ENCODE measurements at places on chromosomes 1 and 21. TPM values are rescaled to one million over a fixed set of nuclear protein-coding genes. Genes with fewer than 3 reads are reported as not detected.
A peak's percentile ranks its signal among the peaks of the same experiment; 100 is the strongest.

DNA sequence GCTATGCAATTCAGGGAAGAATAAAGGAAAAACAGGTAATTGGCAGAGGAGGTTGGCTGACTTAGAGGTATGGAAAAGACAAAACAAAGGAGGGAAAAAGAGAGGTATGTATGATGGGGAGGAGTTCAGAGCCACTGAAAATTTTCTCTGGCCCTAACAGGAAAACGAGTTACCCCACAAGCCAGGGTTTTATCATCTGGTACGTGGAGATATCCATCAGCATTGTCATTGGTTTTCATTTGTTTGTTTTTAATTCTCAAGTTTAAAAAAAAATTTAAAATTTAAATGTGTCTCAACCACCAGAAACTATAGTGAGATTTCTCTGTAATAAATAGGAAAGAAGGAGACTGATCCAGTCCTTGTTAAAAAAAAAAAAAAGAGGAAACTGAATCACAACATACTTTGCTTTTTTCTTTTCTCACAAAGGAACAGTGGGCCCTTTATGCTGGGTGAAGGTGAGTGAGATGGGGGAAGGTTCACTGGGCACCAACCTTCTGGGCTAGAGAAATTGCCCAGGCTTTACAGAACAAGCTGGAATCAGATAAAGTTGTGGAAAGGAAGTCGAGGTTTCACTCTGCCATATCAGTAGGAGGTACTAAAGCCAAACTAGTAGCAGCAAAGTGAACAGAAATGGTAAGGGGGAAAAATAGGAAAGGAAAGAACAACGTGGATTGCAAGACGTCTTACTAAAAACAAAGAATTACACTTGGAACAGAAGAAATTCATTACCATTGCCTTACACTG lies 2.7 kb downstream of the IFNAR2 start:
- DNase-seq = no peak

- DNase-seq = no peak
Observed at GRCh38 chr1:52268372-52268771, 97.6 kb downstream of the CC2D1B start.

The AIRE gene
- total RNA-seq = 0.05 TPM

- DNase-seq = peak; percentile 56
Observed at GRCh38 chr21:41359286-41359685, 2.5 kb upstream of the MX2 start.

- no peak for DNase-seq
Observed at GRCh38 chr1:238624776-238625175, 734.1 kb upstream of the ZP4 start.

The DMBX1 gene
- total RNA-seq = not detected

The COL8A2 gene
- total RNA-seq = 0.12 TPM

GRCh38 chr1:212922016-212922415 lies 28.3 kb upstream of the VASH2 start:
- no peak for DNase-seq

The ZYG11A gene
- total RNA-seq = 0.17 TPM

DNA sequence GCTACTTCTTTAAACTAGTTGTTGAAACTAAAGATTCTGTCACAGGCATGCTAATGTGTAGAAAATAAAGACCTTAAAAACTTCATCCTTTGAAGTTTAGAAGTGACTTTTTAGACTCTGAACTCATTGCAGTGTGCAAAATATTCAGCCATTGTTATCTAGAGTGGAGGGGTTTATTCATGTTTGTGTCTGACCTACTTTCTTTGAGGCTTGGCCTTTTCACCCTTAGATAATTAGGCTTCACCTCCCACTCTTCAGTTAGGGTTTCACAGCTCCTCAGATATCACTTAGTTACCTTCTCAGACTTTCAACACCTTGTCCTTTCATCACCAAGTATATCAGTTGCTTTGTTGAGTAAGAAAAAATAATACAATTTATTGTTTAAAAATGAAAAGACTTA lies 75.9 kb downstream of the IVNS1ABP start:
- no peak for DNase-seq

The SELP gene
- total RNA-seq = not detected

The SH2D2A gene
- total RNA-seq = 282 TPM

DNA sequence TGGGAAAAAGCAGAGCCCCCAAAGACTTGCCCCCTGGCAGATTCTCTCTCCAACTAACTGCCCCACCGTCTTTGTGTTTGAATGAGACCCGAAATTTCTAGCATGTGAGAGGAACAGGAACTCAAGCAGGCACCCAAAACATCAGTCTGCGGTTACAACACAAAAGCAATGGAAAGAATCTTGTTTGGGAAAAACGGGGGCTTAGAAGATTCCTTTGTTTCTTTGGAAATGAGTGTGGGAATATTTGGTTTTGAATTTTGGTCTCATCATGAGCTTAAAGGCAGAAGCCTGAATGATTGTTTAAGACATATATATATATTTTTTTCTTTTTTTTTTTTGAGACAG lies 188.9 kb upstream of the TMEM51 start:
- DNase-seq = no peak

The CELA3B gene
- not detected for total RNA-seq

The GIPC2 gene
- not detected for total RNA-seq

GRCh38 chr1:50335036-50335435 lies 88.2 kb downstream of the DMRTA2 start:
- no peak for DNase-seq

The GJA4 gene
- not detected for total RNA-seq

DNA sequence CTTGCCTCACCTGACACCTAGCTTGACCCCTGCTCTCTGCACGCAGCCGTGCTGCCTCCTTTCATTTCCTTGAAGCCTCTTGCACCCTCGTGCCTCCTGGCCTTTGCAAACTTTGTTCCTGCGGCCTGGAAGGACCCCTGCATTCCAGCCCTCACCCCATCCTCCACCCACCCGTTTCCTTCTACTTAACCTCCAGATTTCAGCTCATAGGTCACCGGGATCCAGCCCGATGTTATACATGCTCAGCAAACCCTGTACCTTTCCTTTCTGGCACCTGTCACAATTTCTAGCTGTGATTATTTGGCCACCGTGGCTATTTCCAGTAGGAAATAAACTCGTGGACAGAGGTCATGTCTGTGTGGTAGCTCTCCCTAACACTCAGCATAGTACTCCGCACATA lies 4.5 kb downstream of the EDARADD start:
- DNase-seq = no peak

The INAVA gene
- total RNA-seq = not detected

- DNase-seq = no peak
Observed at GRCh38 chr1:22045604-22046228, 6.8 kb upstream of the CDC42 start.

GRCh38 chr1:25948641-25949040 lies 42.4 kb upstream of the STMN1 start:
- DNase-seq = no peak

GRCh38 chr1:93081716-93082115 lies 2.6 kb downstream of the MTF2 start:
- no peak for DNase-seq

DNA sequence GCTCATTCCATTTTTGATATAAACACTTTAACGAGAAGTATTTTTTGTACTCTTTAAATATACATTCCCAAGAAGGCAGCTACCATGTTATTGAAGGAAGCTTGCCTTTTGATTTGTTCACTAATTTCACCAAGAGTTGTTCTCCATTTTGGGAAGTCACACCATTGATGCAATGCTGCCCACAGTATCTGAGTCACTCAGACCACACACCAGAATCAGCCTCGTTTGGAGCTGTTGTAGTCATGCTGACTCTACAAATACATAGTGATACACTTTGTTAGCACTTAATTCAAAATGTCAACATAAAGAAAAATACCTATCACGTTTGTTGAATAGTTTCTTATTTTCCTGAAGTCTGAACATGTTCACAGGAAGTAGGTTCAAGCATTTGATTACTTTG lies 78.7 kb downstream of the PAPPA2 start:
- DNase-seq = no peak

- no peak for DNase-seq
Observed at GRCh38 chr1:109659997-109660690, 4.2 kb downstream of the GSTM4 start.

The WDR64 gene
- total RNA-seq = not detected

DNA sequence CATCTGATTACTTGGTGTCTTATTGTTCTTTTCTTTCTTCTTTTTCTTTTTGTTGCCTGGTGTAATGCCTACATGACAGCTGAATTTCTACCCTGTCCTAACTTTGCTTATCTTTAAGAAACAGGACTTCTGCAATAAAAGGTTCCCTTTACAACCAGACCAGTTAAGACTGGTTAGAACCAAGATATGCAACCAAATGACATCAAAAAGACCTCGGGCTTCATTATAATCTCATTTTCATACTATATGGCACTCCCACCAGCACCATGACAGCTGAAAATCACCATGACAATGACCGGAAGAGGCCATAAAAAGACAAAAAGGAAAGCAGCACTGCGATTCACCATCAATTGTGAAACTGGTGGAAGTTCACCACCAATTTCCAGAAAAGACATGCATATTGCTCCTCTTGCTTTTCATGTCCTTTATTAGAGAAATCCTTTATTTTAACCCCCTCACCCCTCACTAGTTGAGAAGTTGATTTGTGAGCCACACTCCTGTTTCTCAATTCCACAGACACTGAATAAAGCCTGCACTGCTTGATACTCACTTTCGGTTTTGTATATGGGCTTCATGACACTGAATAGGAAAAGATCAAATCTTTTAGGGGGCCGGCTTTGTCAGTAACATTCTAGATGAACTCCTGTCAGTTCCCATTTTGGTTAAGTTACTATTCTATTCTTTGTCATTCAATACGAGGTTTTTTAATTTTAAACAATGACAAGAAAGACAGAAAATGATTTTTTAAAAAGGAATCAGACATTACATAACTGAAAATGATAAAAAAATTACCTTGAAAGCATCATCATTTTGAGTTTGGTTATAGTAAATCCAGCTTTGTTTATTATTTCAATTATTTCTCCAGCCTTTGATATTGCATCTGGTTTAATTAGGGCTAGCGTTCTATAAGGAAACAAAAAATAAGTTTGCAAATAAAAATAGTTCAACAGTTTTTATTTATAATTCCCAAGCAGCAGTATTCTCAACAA lies 58.1 kb downstream of the NME7 start:
- DNase-seq = peak; percentile 59

DNA sequence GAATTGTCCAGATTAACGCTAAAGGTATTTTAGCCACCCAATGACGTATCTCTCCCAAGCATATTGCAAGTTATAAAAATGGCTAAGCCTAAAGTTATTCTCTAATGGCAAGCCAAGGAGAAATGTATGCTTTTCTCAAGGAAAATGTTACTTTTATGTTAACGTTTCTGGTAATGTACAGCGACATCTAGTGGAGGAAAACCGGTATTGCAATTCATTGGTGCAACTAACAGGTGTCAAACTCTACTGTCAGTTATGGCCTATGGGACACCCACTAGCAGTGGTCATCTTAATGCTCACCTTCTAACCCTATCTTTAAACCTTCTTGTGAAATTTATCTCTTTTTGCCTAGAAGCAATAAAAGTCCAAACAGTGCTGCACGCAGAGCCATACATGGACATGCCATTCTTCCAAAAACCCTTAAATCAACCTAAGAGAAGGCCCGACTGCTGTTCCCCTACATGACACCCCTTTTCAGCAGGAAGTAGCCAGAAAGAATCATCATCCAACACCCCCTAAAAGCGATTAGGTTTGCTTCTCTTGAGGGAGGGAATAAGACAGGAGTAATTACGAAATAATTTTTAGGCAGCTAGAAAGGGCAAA lies 68.7 kb upstream of the LRIF1 start:
- DNase-seq = peak; percentile 84

The C1QC gene
- total RNA-seq = not detected

GRCh38 chr1:114509596-114510273 lies 1.3 kb downstream of the TRIM33 start:
- peak; percentile 57 for DNase-seq

The AGL gene
- total RNA-seq = 12.9 TPM

GRCh38 chr21:33971492-33972013 lies 55.9 kb upstream of the ATP5PO start:
- DNase-seq = no peak

DNA sequence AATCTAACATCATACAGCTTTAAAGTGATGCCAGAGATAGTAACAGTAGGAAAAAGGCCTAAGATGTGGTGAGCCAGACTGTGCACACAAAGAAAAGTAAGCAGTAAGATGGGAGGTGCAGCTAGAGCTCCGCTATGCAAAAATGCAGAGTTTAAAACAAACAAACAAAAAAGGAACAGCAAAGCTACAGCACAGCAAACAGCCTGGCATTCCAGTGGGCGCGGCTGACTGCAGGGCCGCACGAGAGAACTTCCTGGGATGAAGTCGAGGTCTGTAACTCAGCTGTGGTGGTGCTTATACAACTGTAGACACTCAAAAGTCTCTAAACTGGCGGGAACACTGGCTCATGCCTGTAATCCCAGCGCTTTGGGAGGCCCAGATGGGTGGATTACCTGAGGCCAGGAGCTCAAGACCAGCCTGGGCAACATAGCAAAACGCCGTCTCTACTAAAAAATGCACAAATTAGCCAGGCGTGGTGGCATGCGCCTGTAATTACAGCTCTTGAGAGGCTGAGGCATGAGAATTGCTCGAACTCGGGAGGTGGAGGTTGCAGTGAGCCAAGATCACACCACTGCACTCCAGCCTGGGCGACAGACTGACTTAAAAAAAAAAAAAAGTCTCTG lies 30.1 kb downstream of the PRDM15 start:
- no peak for DNase-seq

DNA sequence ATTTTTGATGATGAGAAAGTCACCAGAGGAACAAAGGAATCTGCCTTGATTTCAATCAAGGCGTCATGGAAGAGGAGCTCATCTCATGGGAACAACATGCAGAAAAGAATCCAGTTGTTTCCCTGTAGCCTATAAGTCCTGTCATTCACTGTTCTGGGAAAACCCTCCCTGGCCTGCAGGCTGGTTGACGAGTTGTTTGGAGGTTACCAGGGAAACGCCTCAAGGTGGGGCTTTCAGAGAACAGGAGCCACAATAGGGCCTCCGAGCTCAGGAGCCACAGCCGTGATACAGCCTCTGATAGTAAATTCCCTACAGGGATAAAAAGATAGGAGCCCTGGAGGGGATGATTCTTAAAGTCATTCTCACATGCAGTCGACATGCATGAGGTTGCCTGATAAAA lies 135.2 kb downstream of the PSMG1 start:
- no peak for DNase-seq

- no peak for DNase-seq
Observed at GRCh38 chr1:8174807-8175206, 143.1 kb upstream of the SLC45A1 start.

DNA sequence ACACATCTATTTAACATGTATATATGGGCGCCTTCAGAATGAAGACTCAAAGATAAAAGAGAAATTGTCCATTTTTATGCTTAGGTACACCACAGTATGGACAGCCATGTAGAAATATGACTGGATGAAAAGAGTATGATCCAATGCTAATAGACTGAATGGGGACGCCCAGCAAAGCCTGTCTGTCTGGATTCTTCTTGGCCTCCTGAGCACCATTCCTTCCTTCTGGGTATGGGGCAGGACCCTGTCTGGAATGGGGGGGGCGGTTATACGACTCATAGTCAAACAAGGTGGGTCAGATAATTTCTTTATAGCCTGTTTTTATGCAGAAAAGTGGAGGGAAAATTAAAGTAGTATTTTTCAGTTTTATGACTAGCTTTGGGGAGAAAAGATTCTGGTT lies 81.2 kb upstream of the ABCD3 start:
- DNase-seq = no peak

Measured in activated CD4-positive, alpha-beta T cell treated with anti-CD3 and anti-CD28 coated beads, Interleukin-2, amount 10 ng/mL, durations not matched to agents 24 days and 14 days (primary cell).